ENCODE measurements at places on chromosomes 7 and 10.

GRCh38 chr7:29369909-29370488 is 175.4 kb downstream of the CHN2 start:
- DNase-seq = no peak

GRCh38 chr10:12333380-12334185 is 15.8 kb upstream of the CAMK1D start:
- DNase-seq = peak; percentile 71

DNA sequence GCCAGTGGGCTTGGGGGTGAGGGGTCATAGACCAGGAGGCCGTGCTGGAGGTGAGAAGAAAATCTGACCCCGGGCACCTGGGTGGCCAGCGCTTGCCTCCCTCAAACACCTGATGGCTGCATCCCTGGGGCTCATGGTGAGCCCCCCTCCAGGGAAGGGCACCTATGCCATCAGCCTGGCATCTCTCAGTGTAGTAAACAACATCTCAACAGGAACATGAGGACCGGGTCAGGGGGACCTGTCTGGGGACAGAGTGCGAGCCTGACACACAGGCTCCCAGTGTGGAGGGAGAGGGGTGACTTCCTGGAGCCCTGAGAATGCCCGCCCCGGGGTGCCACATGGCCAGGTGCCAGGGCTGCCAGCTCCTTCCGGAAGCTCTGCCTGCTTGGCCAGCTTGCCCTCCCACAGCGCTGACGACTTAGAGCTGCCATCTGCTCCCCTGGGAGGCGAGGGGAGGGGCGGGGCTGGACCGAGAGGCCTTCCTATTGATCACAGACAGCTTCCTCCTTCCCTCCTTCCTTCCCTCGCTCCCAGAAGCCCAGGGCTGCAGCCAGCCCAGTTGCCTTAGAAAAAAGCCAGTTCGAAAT is 12.3 kb downstream of the STX1A start:
- peak; percentile 58 for DNase-seq

- no peak for DNase-seq
These were observed 45.9 kb downstream of the SVIL start for GRCh38 chr10:29588629-29589421.

DNA sequence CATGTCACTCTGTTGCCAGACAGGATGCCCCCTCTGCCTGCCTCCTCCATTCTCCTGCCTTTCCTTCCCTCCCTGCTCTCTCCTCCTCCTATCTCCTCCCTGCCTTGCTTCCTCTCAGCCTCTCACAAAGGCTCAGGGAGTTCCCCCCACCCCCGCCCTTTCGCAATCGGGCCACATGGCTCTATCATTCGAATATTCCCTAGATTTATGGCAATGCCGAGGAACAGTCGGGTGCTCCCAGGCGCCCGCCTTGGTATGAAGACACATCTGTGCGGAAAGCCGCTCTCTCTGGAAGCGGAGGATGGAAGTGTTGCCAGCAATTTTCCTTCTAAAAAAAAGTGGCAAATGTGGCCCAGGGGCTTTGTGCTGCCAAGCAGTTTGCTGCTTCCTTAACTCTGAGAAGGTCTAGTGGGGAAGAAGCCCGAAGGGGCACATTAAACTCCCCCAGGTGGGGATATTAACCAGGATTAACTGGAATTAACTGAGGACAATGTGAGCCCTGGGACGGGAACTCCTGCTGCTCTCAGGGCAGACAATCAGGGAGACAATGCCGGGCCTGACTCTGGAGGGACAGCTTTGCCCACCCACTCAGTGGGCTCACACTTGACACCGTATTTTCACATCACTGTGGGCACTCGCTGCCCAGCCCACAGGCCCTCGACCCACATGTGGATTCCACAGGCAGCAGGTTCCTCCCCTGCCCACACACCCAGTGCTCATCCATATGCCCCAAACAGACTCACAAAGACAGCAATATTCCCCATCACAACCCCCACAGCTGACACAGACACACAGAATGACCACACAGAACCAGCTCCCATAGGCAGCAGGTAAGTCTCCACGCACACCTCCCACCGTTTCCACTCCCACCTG is 88.4 kb upstream of the SMNDC1 start:
- DNase-seq = no peak

GRCh38 chr10:35351021-35351420 is 14.7 kb downstream of the CCNY start:
- DNase-seq = no peak

DNA sequence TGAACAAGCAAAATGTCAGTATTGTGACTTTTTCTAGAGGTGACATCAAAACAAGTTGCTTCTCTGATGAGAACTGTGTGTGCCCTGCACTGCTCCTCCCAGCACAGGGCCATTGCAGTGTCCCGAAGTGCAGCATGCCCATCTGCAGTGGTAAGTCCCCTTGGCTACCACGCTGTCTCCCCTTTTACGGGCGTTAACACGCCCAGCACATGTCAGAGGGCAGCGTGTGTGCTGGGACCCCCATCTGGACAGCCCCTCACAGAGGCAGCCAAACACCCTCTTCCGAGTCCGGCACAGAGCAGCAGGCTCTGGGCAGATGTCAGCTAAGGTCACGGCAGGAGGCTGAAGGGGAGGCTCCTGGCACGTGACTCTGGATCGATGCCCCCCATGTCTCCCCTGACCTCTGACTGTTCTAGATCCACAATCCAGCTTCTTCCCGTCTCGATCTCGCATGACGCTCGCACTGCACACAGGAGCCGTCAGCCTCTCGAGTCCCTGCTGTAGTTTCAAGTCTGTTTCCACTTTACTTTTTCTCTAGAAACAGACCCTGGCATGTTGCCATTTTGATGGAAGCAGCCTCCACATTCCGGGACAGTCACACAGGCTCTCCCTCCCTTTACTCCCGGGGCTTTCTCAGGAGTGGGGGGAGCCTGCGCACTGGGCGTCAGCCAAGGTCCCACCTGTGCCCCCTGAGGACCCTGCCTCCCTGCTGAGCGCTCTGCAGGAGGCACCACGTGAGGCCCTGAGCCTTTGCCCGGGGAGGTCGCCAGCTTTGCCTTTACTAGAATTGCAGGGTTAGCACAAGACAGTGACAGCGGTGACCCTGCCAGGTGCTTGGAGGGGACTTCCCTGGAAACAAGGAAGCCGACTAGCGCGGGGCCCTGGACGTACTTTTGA is 133.8 kb downstream of the TCERG1L start:
- no peak for DNase-seq

GRCh38 chr10:21217107-21217506 is 308.4 kb downstream of the SKIDA1 start:
- no peak for DNase-seq

DNA sequence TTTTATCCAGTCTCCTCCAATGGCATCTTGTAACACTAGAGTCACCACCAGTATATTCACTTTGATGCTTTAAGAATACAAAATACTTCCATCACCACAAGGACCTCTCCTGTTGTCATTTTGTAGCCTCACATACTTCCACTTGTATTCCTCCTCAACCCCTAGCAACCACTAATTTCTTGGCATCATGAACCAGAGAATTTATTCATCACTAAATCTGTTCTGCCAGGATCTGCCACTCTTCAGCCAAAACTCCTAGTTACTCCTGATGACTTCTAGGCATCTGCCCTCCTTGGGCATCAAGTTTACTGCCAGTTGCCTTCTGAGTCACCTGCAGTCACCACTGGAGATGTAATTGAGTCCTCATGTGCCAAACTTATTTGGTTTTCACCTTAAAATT is 906.8 kb downstream of the CNTNAP2 start:
- no peak for DNase-seq

DNA sequence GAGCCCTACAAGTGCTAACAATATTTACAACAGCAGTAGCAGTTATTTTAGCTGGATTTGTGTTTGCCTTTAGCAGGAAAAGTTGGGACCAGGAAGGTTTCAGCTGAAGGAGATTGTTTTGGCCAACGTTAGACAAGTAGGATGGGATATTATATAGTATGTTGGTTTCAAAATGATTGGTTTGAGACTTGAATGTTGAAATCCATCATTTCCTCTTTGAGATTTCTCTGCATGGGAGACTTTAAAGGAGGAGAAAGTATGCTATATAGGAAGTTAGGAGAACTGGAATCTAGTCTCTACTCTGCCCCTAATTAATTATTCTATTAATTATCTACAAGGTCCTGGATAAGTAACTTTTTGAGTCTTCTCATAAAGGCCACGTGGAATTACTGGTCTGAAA is 263.8 kb downstream of the PTEN start:
- DNase-seq = no peak

- DNase-seq = peak; percentile 21
These were observed 17.8 kb downstream of the NPSR1 start for GRCh38 chr7:34675749-34676374.

DNA sequence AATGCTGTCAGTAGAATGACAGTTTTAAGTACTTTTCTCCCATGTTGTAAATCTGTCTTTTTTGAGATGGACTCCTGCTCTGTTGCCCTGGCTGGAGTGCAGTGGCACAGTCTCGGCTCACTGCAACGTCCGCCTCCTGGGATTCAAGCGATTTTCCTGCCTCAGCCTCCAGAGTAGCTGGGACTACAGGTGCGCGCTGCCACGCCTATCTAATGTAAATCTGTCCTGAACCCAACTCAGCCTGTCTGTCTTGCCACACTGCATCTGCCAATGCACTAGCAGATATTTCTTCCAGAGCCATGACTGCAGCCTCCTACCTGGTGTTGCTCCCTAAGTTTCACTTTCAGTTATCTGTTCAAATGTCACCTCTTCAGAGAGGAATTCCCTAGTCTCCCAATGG is 264.1 kb downstream of the PHF14 start:
- DNase-seq = no peak

DNA sequence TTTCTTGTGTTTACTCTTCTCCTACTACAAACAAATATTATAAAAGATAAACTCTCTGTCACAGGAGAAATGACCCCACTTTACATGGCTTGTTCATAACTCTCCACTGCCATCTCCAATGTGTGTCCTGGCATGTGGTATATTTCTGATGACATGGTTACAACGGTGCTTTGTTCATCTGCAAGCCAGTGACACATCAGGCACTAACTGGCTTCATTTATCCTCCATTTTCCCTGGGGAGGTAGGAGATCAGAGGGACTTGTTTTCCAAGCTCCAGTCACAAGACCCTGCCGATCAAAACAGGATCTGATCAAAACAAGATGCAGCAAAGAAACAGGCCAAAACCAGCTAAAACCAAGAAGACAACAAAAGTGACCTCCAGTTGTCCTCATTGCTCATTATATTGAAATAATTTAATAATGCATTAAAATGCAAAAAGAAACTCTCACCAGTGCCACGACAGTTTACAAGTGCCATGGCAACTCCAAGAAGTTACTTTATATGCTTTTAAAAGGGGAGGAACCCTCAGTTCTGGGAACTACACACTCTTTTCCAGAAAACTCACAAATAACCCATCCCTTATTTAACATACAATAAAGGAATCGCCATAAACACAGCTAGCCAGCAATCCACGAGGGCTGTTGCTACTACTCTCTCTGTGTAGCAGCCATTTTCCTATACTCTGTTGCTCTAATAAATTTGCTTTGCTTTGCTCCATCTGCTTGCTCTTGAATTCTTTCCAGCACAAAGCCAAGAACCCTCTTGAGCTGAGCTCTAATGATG is 224.2 kb downstream of the XPNPEP1 start:
- no peak for DNase-seq

DNA sequence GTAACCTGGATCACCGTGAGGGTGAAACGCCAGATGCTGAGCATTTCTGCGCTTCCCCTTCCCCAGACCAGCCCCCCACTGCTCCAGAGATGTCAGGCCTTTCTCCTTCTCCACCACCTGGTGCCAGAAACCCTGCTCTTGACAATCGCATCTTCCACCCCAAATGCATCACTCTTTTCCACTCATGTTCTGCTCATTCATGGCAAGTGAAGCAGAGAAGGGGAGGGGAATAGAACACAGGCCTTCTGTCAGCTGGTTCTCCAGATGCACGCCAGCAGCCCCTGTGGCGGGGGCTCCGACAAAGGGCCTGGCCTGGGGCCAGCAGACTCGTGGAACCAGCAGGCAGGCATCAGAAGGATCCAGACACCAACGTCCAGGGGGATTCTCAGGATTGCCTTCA is 68.5 kb upstream of the SVIL start:
- DNase-seq = no peak

GRCh38 chr7:79452495-79453265 is 787 bp downstream of the MAGI2 start:
- DNase-seq = no peak

DNA sequence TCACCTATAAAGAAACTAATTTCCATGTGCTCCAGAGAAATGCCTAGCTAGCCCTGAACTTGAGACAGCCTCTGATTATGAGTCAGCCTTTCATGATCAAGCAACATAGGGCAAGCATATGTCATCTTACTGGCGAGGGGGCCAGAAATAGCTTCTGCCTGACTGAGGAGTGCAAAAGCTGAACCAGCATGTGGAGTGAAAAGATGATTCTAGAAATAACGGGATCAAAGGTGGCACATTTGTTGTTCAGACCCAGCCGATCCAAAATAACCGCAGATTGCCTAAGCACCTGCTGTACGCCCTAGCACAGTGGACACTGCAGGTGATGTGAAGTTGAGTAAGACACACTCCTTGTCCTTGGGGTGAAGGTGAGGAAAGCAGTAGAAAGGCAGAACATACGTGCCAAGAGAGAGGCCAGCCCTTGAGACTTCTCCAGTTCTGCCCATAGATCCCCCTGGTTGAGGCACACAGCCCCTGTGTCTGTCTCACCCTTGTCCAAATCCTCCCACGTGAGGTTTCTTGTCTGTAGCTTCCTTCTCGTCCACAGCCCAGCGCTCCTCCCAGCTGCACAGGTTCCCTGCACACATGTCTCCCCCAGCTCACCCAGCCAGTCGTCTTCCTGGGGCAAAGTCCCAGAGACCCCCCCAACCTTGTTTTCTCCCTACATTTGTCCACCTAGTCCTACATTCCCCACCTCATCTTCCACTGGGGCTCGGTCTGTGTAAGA is 2.8 kb upstream of the BCL7B start:
- DNase-seq = no peak

DNA sequence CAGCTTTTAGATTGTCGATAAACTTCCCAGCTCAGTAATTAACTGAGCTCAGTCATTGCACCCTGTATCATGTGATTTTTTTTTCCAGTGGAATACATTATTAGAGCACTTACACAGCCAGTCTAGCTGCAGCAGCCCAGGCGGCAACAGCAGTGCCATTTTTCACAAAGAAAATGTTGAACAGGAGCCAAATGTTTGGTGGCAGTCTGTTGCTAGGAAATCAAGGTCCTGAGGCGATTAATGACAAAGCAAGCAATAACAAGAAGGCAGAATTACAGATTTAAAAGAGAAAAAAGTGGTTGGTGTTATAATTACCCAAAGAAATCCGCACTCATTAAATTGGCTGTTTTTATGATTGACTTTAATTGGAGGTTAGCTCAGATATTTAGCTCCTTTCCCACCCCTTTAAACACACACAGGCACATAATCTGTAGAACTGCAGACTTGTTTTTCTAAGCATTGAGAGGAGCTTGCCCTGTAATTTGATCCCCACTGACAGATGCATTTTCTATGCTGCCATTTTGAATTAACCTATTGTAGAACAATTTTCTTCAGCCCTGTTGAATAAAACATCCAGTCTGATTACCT is 267.4 kb downstream of the ADK start:
- peak; percentile 7 for DNase-seq

GRCh38 chr7:10798044-10798443 is 175.6 kb upstream of the PHF14 start:
- no peak for DNase-seq
